ENCODE measurements at places on chromosomes 3 and 15. TPM values are rescaled to one million over a fixed set of nuclear protein-coding genes. Genes with fewer than 3 reads are reported as not detected.

ACTC1 gene
- 0.23 TPM for total RNA-seq

CLPX gene
- 36.8 TPM for total RNA-seq

NOX5 gene
- 0.39 TPM for total RNA-seq

PPM1L gene
- total RNA-seq = 11.6 TPM

LRRC31 gene
- not detected for total RNA-seq

DUSP7 gene
- total RNA-seq = 17.5 TPM

KLF15 gene
- 1.1 TPM for total RNA-seq

BOC gene
- total RNA-seq = 7.6 TPM

RASA2 gene
- total RNA-seq = 13.5 TPM

BFSP2 gene
- total RNA-seq = not detected

PAK6 gene
- total RNA-seq = 0.13 TPM

SMCO1 gene
- total RNA-seq = not detected

CLCN2 gene
- total RNA-seq = 3.3 TPM

TGM4 gene
- total RNA-seq = not detected

GOLGA8N gene
- 6.8 TPM for total RNA-seq

ADAMTS7 gene
- total RNA-seq = 18.8 TPM

OCA2 gene
- not detected for total RNA-seq

XCR1 gene
- total RNA-seq = not detected

SPATA12 gene
- total RNA-seq = not detected

CELSR3 gene
- 0.91 TPM for total RNA-seq

C3orf22 gene
- total RNA-seq = not detected

THBS1 gene
- total RNA-seq = 2,745 TPM

TNNC1 gene
- 0.23 TPM for total RNA-seq

RPL39L gene
- total RNA-seq = 13.8 TPM

ARNT2 gene
- 10.4 TPM for total RNA-seq

OR5K2 gene
- not detected for total RNA-seq

FILIP1L gene
- total RNA-seq = 23.8 TPM

AMIGO3 gene
- not detected for total RNA-seq

TLR9 gene
- total RNA-seq = 0.23 TPM

ZNF770 gene
- 40.1 TPM for total RNA-seq

YEATS2 gene
- 55.4 TPM for total RNA-seq

GOLGA6L7 gene
- not detected for total RNA-seq

Measured in smooth muscle cell of the pulmonary artery (primary cell).